GM23338 (cell line): ENCODE measurements at places on chromosomes 2 and 18. TPM values are rescaled to one million over a fixed set of nuclear protein-coding genes. Genes with fewer than 3 reads are reported as not detected.

DNA sequence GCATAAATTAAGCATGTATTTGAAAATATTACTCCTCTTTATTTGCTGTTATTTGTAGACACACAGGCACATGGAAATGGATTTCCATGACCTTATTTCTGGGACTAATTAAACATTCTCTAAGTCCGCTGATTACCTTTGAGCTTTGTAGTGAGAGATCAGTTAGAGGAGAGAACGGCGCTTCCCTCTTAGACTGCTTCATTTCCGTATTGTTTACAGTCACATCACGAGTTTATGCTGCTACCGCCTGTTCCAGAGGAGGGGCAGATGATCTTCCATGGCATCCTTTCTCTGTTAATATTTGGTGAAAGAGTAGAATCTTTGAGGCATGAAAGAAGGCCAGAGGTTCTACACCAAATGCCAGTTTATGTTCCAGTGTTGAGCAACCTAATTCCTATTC, 404.4 kb downstream of the TRIB2 start:
- no peak for DNase-seq

DNA sequence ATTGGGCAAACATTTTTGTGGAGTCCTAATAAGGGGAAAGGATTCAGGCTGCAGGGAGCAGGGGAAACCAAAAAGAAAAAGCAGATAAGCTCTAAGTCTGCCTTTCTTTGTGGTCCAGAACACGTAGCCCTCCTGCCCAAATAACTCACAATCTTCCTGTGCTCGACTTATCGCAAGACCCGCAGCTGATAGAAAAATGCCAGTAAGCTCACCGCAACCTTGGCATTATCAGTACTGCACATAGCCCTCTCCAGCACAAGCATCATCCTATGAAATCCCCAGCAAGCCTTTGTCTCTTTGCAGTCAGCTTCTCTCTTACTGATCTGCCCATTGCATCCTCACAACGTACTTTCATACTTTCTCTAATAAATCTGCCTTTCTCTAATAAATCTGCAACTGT, 202.4 kb upstream of the HNRNPA3 start:
- DNase-seq = no peak

PGAP1 gene
- total RNA-seq = 26.5 and 28.7 TPM in 2 replicates

GRCh38 chr2:120656273-120656950, 79.3 kb upstream of the GLI2 start:
- DNase-seq = no peak

GRCh38 chr18:23063502-23063901, 71.8 kb upstream of the CABLES1 start:
- no peak for DNase-seq

CCDC148 gene
- 0.16 and 1.2 TPM in 2 replicates for total RNA-seq
